ENCODE measurements at places on chromosomes 3 and 15. TPM values are rescaled to one million over a fixed set of nuclear protein-coding genes. Genes with fewer than 3 reads are reported as not detected.
A peak's percentile ranks its signal among the peaks of the same experiment; 100 is the strongest.

GRCh38 chr3:128969993-128970739, 23.7 kb downstream of the CFAP92 start:
- no peak for DNase-seq

GRCh38 chr3:114756506-114757279, 390.4 kb downstream of the ZBTB20 start:
- DNase-seq: no peak

GRCh38 chr3:179196098-179196497, 47.9 kb downstream of the PIK3CA start:
- DNase-seq: peak; percentile 29

GRCh38 chr3:185640308-185640707, 54.2 kb downstream of the SENP2 start:
- no peak for DNase-seq

FSIP1 gene
- total RNA-seq: 0.62 TPM

GMNC gene
- total RNA-seq: 0.38 TPM
